WTC11 (cell line): ENCODE measurements at places on chromosomes 1 and 21. TPM values are rescaled to one million over a fixed set of nuclear protein-coding genes. Genes with fewer than 3 reads are reported as not detected.

GRCh38 chr1:17278996-17279830 lies 28.8 kb upstream of the PADI4 start:
- no peak for DNase-seq

DNA sequence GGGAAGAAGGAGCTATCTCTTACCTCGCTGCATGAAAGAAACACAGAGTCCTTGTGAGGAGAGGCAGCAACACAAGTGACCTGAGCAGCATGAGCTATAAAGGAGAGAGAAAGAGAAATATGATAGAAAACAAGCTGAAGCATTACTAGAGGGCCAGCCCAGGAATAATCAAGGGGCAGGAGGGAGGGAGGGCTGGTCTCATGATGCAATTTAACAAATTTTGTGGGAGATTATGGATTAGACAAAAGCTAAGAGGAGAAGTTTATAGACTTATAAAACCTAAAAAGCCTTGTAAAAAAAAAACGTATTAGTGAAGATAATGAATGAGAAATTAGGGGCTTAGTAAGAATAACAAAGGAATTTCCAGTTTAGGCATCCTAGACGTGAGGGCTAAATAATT lies 5.0 kb downstream of the WDR77 start:
- no peak for DNase-seq

- no peak for DNase-seq
Observed at GRCh38 chr21:31260790-31261189, 83.3 kb downstream of the TIAM1 start.

- DNase-seq, result no peak
Observed at GRCh38 chr1:203146537-203146936, 19.0 kb downstream of the ADORA1 start.

DNA sequence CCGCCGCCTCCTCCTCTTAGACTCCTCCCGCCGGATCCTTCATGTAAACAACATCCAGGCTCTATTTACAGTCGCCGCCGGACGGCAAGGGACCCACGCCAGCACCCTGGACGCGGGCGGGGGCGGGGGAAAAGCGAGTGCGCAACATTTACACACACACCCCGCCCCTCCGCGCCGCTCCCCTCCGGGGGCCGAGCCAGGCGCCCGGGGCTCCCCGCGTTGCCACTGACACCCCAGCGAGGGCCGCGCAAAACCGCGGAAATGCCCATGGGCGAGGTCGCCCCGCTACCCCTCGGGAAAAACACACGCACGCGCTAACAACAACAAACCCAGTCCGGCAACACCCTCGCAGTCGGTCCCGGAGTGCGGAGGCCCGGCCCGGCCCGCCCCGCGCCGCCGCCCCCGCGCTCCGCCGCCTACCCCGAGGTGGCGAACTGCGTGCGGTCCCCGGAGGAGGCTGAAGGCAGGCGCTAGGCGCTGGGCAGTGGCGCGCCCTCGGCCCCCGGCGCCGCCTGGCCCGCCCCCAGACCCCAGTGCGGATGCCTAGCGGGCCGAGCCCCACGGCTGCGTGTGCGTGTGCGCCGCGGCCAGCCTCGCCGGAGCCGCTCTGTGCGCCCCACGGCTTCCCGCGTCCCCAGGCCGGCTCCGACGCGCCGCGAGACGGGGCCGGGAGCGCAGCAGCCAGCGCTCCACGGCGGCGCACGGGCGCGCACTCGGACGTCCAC lies 81.1 kb upstream of the AK4 start:
- peak; percentile 66 for DNase-seq

- DNase-seq, result no peak
Observed at GRCh38 chr1:200179126-200179780, 151.7 kb downstream of the NR5A2 start.

GRCh38 chr1:212457740-212458338 lies 25.1 kb downstream of the NENF start:
- DNase-seq, result peak; percentile 85

GRCh38 chr1:45306319-45306718 lies 20.4 kb upstream of the HPDL start:
- no peak for DNase-seq

OR2L13 gene
- total RNA-seq, result not detected in 3 replicates

AGL gene
- 20.2 to 22.5 TPM (median 21.6 TPM) in 3 replicates for total RNA-seq

A3GALT2 gene
- total RNA-seq, result not detected in 3 replicates

AK4 gene
- 169 to 180 TPM (median 172 TPM) in 3 replicates for total RNA-seq

GJC2 gene
- 0.72 to 1.2 TPM (median 0.87 TPM) in 3 replicates for total RNA-seq

CHODL gene
- total RNA-seq, result 0.92 to 3.1 TPM (median 1.2 TPM) in 3 replicates
